ENCODE measurements at places on chromosomes 2 and 18.

GRCh38 chr2:189163889-189164288, 15.7 kb downstream of the COL5A2 start:
- H3K4me3 ChIP-seq: no peak overlapping the region
- no peaks in the 10 kb centered on the region for H3K36me3 ChIP-seq
- no peaks in the 10 kb centered on the region for H3K27me3 ChIP-seq
- DNase-seq: no peak
- H3K27ac ChIP-seq: peak overlapping the region; percentile 66

DNA sequence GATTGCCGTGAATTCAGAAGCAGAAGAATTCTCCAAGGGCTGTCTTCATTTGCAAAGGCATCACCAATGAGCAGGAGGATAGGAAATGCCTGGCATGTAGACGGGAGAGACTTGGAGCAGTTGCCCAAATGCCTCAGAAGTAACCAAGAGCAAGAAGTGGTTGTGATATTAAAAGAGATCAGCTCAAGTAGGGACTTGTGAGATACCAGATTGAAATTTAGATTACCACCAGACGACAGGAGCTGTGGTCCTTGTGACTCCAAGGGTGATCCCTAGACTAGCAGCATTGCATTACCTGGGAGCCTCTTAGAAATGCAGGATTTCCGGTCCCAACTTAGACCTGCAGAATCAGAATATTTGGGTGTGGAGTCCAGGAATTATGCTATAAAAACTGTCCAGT, 228.6 kb upstream of the EPAS1 start:
- no peaks in the 10 kb centered on the region for H3K36me3 ChIP-seq
- no peaks in the 10 kb centered on the region for H3K27me3 ChIP-seq
- peak overlapping the region; percentile 85 for H3K27ac ChIP-seq
- H3K4me3 ChIP-seq: no peak overlapping the region
- DNase-seq: no peak

DNA sequence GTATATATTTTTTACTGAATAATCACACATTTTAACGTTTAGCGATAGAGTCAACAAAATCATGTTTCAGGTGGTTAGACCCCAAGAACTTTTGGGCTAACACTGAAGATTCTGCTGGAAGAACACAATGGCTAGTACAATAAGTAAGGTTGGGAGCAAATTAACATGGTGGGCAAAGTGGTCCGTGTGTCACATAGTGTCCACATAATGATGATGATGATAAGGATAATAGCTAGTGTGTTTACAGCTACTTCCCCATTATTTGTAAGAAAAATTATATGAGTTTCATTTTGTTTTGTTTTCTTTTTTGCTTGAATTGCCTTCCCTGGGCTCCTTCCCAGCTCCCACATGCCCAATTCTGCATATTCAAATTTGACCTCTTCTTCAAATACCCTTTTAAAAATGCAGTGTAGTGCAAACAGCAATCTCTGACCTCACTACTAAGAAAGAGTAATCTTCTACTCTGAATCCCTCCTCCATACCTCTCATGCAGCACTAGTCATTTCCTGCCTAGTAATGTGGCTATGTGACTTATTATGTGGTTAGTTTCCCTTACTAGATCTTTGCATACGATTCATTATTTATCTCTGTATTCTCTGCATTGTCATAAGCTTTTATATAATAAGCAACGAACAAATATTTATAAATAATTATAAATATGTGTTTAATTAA, 16.9 kb upstream of the VPS54 start:
- H3K4me3 ChIP-seq: no peak overlapping the region
- no peaks in the 10 kb centered on the region for H3K36me3 ChIP-seq
- no peak overlapping the region for H3K27ac ChIP-seq
- peaks cover 13% of the 10 kb centered on the region for H3K4me1 ChIP-seq
- DNase-seq: no peak

- H3K4me3 ChIP-seq: peak overlapping the region; percentile 95
- H3K4me1 ChIP-seq: peaks cover 22% of the 10 kb centered on the region
- peak overlapping the region; percentile 97 for H3K27ac ChIP-seq
- no peak for DNase-seq
- no peaks in the 10 kb centered on the region for H3K36me3 ChIP-seq
These were observed 1.5 kb upstream of the UGP2 start for GRCh38 chr2:63840081-63840784.

- no peak overlapping the region for H3K27ac ChIP-seq
- no peaks in the 10 kb centered on the region for H3K36me3 ChIP-seq
- no peak for DNase-seq
- no peak overlapping the region for H3K4me3 ChIP-seq
- no peaks in the 10 kb centered on the region for H3K27me3 ChIP-seq
These were observed 12.8 kb upstream of the NPPC start for GRCh38 chr2:231939022-231939421.

DNA sequence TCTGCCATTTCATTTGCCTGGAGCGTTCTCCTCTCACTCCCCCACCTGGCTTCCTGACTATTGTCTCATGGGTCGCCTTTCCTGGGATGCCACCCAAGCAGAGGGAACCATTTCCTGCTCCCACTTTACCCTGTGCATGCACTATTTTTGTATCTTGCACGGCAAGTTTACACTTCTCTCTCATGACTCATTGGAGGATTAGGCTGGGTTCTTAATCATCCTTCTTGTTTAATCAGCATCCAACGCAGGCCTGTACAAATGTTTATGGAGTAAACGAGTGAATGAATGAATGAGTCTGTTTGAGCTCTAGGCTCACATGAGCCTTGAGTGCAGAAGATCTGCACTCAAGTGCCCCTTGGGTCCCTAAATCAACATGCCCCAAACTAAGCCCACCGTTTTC, 3.8 kb upstream of the ARHGAP25 start:
- no peaks in the 10 kb centered on the region for H3K4me1 ChIP-seq
- no peak for DNase-seq
- no peaks in the 10 kb centered on the region for H3K36me3 ChIP-seq
- no peak overlapping the region for H3K27ac ChIP-seq

DNA sequence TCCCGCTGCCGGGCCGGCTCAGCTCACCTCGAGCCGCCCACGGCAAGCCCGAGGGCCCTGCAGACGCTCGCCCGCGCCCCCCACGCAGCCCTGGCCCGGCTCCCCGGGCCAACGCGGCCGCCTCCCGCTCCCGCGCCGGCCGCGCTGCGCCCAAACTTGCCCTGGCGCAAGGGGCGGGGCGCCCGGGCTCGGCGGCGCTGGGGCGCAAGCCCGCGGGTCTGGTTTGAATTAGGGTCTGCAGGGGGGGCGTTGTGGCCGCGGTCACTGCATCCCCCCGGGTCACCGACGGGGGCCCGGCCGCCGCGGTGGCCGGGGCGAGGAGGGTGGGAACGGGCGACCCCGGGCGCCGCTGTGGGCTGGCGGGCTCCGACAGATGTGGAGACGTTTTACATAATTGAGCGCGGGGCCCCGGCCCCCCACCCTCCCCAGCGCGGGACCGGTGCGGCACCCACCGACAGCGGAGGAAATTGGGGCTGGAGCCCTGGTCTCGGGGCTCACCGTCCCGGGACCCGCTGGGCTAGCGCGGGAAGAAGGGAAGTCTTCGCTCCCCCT, 690 bp downstream of the SDC1 start:
- H3K36me3 ChIP-seq: no peaks in the 10 kb centered on the region
- DNase-seq: no peak
- peaks cover 19% of the 10 kb centered on the region for H3K4me1 ChIP-seq
- no peaks in the 10 kb centered on the region for H3K27me3 ChIP-seq
- H3K27ac ChIP-seq: no peak overlapping the region

All from Caco-2 (cell line).